ENCODE measurements at places on chromosomes 2 and 18.

- no peak for DNase-seq
Observed at GRCh38 chr18:9513971-9514512, 38.7 kb downstream of the RALBP1 start.

- DNase-seq = peak; percentile 42
Observed at GRCh38 chr2:38215993-38216392, 140.0 kb upstream of the CYP1B1 start.

DNA sequence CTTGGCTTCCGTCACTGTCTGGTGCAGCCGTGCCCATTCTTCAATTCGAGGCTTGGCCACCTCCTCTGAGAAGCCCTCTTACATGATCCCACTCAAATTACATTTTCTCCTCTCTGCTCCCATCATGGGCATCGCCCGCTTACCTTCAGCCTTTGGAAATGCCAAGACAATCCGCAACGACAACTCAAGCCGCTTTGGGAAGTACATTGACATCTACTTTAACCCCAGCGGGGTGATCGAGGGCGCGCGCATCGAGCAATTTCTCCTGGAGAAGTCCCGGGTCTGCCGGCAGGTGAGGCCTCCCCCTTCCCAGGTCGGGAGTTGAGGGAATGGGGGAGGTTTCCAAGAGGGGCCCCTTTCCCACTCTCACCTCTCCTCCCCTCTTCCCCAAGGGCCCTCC lies 38.3 kb downstream of the MYO7B start:
- DNase-seq = no peak

GRCh38 chr2:144495227-144496091 lies 24.5 kb downstream of the ZEB2 start:
- DNase-seq = no peak

DNA sequence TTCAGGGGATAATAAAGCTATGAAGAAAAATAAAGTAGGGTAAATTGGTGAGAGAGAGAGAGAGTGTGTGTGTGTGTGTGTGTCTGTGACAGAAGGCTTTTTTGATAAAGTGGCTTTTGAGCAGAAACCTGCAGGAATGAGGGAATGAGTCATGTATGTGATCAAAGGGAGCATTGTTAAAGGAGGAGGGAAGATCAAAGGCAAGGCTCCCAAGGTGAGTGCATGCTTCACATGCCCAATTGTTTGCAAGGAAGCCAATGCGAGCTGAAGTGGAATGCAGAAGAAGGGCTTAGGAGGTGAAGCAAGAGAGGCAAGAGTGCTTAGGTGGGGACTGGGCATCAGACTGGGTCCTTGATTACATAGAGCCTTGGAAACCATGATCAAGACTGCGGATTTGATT lies 96.8 kb downstream of the DNAH6 start:
- no peak for DNase-seq

GRCh38 chr2:176454893-176455815 lies 185.9 kb downstream of the MTX2 start:
- DNase-seq = peak; percentile 20

GRCh38 chr2:71292159-71292558 lies 39.4 kb upstream of the ZNF638 start:
- DNase-seq = no peak

DNA sequence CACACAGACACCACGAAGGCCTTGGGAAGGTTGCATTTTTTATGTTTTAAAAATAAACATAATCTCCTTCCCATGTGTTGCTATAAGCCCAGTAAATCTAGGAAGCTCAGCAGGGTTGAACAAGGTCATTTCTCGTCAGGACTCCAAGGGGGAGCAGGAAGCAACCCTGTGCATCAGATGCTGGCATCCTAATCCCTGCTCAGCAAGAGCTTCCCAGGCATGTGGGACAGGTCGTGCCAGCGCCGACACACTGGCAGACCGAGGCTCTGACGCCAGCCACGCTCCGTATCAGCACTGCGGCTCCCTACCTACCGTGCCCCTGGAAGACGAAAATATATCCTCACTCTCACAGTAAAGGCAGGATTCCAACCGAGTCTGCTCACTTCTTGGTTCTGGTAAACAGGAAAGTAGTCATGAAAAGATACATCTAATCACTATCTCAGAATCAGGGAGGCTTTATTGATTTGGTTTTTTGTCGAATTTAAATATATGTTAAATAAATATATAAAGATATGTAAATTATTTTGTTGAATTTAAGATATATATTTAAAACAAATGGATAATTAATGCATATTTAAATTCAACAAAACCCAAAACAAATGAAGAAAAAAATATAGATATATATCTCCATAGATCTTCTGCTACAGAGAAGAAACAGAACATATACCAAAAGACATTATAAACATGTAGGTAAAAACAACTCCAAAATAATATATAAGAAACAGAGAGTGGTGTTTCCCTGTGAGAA lies 61.4 kb downstream of the TXNL1 start:
- no peak for DNase-seq

GRCh38 chr2:55805686-55806085 lies 112.0 kb upstream of the PNPT1 start:
- DNase-seq = no peak

GRCh38 chr18:31716362-31716761 lies 32.0 kb upstream of the B4GALT6 start:
- DNase-seq = no peak

GRCh38 chr2:197164141-197164754 lies 146.3 kb downstream of the ANKRD44 start:
- DNase-seq = no peak

DNA sequence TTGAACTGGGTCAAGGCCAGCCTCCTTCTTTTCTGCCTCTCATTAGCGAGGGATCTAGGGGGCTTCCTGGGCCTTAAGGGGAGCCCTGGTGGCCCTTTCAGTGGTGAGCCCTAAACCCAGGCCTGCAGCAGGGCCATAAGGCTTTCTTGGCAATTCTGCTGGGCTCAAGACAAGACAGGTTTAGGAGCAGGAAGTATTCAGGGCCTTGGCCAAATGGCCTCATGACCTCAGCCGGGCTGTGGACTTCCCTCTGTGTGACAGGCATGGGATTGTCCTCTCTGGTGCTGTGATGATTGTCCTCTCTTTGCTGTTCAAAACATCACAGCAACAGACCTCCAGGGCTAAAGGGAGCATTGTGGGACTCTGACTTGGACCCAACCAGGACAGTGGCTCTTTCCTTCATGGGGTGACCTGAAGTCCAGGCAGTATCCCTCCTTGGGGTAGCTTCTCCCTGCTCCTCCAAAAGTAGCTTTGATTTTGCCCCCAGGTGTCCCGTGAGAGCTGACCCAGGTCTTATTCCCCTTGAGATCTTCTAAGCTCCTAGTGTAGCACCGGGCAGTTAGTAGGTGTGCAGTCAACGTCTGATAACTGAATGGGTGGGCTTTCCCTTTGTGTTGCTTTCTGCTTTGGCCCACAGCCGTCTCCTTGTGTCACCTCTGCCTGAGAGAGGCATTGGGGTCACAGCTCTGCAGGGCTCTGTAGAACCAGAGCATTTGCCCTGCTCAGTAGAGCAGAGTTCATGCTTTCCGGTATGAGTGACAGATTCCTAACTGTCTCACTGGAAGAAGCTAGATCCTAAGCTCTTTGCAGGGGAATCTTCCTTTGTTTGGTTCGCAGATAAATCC lies 14.7 kb downstream of the FOSL2 start:
- DNase-seq = no peak

DNA sequence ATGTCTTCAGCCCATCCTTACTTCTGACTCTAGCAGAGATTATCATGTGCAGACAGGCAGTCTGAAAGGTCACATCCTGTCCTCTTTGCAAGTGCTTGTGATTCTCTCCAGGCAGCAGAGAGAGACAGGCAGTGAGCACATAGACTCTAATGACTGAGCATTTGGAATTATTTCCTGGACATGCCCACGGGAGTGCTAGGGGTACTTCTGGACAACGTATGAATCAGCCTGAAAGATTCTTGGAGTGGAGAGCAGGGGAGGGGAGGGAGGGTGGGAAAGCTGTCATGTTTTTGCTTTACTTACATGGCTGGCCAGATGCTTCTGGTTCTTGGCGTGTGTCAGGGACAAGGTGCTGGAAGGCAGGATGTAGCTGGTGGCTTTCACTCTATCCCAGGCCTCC lies 150.6 kb downstream of the RIF1 start:
- no peak for DNase-seq

DNA sequence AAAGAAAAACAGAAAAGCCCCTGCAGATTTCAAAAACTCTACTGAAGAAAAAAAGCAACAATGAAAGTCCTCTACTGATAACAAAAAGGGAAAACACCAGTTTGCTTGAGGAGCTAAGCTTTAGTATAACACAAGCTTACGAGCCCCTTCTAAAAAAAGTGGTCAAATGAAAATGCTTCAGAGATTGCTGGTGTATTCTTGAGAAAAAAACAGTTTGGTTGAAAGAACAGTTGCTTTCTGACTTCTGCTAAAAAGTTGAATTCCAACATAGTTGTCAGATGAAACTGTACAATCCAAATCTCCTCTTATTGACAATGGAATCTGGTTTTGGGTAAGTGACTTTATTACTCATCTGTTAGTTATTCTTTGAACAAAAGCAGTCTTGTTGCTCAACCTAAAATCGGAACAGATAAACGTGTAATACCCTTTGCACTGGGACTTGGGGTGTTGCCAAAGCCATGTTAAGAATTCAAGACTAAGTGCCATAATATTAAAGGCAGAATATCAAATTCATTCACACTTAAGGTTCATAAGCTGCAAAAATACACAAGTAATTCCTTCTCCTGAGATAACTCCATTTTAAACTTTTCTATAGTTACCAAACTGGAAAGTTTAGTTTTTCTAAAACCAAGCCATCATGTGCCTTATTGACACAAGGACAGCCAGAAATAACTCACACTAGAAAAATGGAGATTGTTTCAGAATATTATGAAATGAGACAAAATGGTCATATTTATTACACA lies 45.3 kb upstream of the SPAG16 start:
- DNase-seq = peak; percentile 36

DNA sequence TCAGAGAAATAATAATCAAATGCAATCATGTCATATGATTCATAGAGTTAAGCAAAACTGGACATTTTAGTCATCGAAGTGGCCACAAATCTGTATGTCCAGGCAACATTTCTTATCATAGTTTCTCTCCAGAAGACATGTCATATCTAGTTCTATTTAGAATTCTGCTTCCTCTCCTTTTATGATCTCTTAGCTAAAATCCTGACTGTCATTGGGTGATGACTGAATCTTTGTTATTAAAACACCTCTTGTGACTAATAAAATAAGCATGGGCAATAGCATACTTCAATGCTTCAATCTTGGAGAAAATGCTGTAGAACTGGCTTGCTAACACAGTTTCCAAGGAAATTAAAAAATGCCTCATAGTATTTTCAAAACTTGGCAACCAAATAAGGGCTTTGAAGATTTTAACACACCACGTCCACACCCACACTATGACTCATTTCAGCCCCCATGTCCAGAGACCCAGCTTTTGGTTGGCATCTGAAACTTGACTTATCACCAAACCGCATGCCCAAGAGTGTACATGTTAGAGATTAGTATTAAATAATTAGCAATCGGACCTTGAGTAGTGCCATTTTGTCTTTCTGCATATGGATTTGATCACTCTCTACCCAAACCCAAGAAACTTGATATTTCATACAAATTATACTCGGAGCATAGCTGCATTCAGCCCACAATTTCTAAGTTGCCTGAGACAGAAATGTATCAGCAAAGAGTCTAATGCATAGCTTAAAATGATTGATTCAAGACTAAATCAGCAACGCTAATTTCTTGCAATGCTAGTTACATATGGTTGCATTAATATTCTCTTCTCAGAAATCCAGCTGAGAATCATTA lies 106.5 kb upstream of the ETAA1 start:
- DNase-seq = peak; percentile 71

DNA sequence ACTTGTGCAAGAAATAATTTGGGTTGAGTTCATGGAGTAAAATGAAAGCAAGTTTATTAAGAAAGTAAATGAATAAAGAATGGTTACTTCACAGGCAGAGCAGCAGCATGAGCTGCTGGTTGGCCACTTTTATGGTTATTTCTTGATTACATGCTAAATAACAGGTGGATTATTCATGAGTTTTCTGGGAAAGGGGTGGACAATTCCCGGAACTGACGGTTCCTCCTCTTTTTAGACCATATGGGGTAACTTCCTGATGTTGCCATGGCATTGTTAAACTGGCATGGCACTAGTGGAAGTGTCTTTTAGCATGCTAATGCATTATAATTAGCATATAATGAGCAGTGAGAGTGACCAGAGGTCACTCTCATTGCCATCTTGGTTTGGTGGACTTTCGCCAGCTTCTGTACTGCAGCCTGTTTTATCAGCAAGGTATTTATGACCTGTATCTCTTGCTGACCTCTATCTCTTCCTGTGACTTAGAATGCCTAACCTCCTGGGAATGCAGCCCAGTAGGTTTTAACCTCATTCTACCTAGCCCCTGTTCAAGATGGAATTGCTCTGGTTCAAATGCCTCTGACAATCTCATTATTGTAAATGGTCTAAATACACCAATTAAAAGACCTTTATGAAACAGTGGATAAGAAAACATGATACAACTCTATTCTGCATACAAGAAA lies 114.1 kb upstream of the FIGN start:
- no peak for DNase-seq

- peak; percentile 51 for DNase-seq
Observed at GRCh38 chr18:43665105-43665788, 388.0 kb upstream of the SYT4 start.

Measured in AG09319 (cell line).